Trophoblast cell (in vitro differentiated cells and primary cell): ENCODE measurements at places on chromosomes 6 and 20.
A peak's percentile ranks its signal among the peaks of the same experiment; 100 is the strongest.

DNA sequence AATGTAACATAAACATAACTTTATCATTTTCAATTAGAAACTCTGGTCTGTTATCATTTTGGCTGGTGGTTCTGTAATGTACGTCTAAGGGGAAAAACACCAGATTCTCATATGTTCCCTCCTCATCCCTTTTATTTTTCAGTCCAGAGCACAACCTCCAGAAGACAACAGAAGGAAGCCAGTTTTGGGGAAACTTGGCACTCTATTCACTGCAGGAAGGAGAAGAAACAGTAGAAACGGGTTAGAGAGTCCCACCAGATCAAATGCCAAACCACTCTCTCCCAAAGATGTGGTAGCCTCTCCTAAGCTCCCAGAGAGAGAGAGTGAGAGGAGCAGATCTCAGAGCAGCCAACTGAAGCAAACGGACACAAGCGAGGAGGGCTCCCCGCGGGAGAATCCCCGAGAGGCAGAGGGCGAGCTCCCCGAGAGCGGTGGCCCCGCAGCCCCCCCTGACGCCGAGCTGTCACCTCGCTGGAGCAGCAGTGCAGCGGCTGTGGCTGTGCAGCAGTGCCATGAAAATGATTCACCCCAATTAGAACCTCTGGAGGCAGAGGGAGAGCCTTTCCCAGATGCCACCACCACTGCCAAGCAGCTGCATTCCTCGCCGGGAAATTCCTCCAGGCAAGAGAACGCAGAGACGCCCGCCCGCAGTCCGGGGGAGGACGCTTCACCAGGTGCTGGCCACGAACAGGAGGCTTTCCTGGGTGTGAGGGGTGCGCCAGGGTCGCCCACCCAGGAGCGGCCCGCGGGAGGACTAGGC, 117.8 kb downstream of the RTN4IP1 start:
- H3K4me1 ChIP-seq: peaks cover 16% of the 10 kb centered on the region
- H3K36me3 ChIP-seq: no peaks in the 10 kb centered on the region
- no peak overlapping the region for H3K4me3 ChIP-seq
- DNase-seq: peak; percentile 34

DNA sequence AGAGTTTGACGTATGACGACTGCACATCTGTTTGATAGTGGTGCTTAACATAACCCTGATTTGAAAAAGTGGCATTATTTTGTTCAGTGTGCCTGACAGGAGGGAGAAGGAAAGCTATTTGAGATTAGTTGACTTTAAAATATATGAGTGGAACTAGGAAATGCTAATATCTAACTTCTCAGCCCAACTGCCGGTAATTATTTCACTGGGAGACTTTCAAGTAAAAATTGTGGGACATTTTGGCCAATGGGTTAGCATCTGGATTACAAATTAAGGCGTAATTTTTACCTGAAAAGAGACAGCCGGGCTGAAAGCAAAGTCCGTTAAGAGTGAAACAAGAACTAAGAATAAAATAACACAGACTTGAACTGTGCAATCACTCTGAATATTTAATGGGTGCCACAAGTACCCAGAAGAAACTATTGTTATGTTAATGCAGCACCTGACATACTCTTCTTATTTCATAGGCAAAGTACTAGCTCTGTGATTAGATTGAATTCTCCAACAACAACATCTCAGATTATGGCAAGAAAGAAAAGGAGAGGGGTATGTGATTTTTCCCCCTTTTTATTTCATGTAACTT, 2.0 kb downstream of the HEY2 start:
- H3K27me3 ChIP-seq: no peaks in the 10 kb centered on the region
- H3K36me3 ChIP-seq: peaks cover 5% of the 10 kb centered on the region
- no peak for DNase-seq
- H3K4me3 ChIP-seq: no peak overlapping the region

- H3K4me1 ChIP-seq: peaks cover 2% of the 10 kb centered on the region
- no peak overlapping the region for H3K4me3 ChIP-seq
- H3K27ac ChIP-seq: no peak overlapping the region
- DNase-seq: no peak
- no peaks in the 10 kb centered on the region for H3K27me3 ChIP-seq
- H3K36me3 ChIP-seq: peaks cover 3% of the 10 kb centered on the region
These were observed 46.2 kb downstream of the NT5E start for GRCh38 chr6:85496009-85496579.

GRCh38 chr20:36760647-36761046, 12.9 kb downstream of the DSN1 start:
- no peaks in the 10 kb centered on the region for H3K27me3 ChIP-seq
- no peak overlapping the region for H3K4me3 ChIP-seq
- H3K4me1 ChIP-seq: no peaks in the 10 kb centered on the region
- peaks cover 22% of the 10 kb centered on the region for H3K36me3 ChIP-seq

DNA sequence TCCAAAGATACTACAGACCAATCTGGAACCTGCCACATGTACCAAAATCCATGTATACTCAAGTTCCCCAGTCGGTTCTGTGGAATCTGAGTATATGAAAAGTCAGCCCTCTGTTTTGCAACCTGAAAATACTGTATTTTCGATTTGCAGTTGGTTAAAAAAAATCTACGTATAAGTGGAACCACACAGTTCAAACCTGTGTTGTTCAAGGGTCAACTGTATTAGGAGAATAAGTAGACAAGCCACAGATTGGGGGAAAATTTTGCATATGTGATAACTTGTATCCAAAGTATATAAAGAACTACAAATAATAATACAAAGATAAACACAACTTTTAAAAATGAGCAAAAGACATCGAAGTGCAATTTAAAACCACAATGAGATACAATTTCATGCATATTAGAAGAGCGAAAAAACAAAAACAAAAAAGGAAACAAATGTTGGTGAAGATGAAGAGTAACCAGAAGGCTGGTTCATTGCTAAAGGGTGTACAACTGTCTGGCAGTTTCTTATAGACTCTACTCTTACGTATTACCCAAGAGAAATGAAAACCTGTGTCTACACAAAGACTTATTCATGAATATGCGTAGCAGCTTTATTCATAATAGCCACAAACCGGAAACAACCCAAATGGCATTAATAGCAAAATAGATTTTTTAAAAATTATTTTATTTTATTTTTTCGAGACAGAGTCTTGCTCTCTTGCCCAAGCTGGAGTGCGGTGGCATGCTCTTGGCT, 180.8 kb downstream of the BCAS1 start:
- no peaks in the 10 kb centered on the region for H3K36me3 ChIP-seq
- no peaks in the 10 kb centered on the region for H3K27me3 ChIP-seq
- no peak for DNase-seq
- H3K4me3 ChIP-seq: no peak overlapping the region

GRCh38 chr20:7459083-7459482, 481.2 kb downstream of the HAO1 start:
- H3K4me3 ChIP-seq: no peak overlapping the region
- no peak for DNase-seq
- H3K27ac ChIP-seq: no peak overlapping the region
- no peaks in the 10 kb centered on the region for H3K4me1 ChIP-seq

GRCh38 chr20:1897541-1897940, 2.3 kb downstream of the SIRPA start:
- peaks cover 11% of the 10 kb centered on the region for H3K27me3 ChIP-seq
- no peak overlapping the region for H3K27ac ChIP-seq
- DNase-seq: peak; percentile 26
- H3K4me1 ChIP-seq: peaks cover 21% of the 10 kb centered on the region

- peaks cover 11% of the 10 kb centered on the region for H3K4me1 ChIP-seq
- H3K27me3 ChIP-seq: no peaks in the 10 kb centered on the region
- DNase-seq: no peak
These were observed 6.1 kb downstream of the PTGIS start for GRCh38 chr20:49561806-49562205.

- no peaks in the 10 kb centered on the region for H3K27me3 ChIP-seq
- H3K36me3 ChIP-seq: no peaks in the 10 kb centered on the region
- H3K4me3 ChIP-seq: no peak overlapping the region
- DNase-seq: peak; percentile 49
- H3K4me1 ChIP-seq: peaks cover 16% of the 10 kb centered on the region
These were observed 146.1 kb upstream of the LRFN2 start for GRCh38 chr6:40733290-40733689.

DNA sequence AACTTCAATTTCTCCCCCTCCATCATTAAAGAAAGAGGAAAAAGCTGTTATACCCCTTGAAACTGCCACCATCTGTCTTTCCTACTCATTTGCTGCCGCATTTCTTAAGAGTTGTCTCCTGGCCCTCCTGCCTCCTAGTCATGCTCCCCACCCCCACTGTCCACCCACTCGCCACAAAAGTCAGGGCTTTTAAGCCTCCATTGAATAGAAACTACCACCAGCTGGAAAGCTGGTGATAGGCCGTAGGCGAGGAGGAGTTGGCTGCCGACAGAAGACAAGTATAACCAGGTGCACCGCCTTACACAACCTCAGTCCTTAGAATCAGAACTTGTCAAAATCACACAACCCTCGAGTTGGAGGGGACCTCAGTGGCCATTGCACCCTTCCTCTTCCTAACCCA, 67.6 kb downstream of the B3GAT2 start:
- H3K4me3 ChIP-seq: no peak overlapping the region
- no peaks in the 10 kb centered on the region for H3K27me3 ChIP-seq
- H3K36me3 ChIP-seq: no peaks in the 10 kb centered on the region
- DNase-seq: no peak
- no peak overlapping the region for H3K27ac ChIP-seq

DNA sequence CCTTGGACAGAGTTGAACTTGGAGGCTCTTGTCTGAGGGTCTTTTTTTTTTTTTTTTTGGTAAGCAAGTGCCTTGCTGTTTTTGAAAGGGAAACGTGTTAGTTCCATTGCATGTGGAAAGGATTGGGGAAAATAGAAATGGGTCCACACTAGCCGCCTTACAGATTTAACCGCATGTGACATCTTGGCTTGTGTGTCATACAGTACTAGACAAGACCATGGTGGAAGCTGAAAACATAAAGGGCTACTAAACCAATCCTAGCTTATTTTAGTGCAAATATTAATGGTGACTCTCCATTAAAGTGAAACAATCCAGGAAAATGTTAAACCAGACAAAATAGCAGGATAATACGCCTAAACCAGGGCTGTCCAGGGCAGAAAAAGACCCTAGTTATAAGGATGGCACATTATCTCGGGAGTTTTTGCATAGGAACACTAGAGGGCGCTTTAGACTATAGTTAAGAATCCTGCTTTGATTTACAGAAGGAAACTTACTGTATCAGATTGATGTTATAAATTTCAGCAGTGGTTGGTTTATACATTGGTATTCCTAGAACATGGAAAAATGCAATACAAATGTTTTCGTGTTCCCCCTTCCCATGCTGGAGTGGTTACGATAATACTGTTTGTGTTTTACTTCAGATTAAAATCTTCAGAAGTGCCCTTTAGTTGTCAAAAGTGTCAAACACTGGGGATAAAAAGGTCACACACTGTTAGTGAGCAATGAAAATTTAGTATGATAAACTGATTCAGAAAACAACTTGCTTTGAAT, 59.8 kb upstream of the DEK start:
- H3K27me3 ChIP-seq: no peaks in the 10 kb centered on the region
- no peaks in the 10 kb centered on the region for H3K4me1 ChIP-seq
- no peak overlapping the region for H3K4me3 ChIP-seq
- no peaks in the 10 kb centered on the region for H3K36me3 ChIP-seq
- peak; percentile 86 for DNase-seq
- no peak overlapping the region for H3K27ac ChIP-seq

DNA sequence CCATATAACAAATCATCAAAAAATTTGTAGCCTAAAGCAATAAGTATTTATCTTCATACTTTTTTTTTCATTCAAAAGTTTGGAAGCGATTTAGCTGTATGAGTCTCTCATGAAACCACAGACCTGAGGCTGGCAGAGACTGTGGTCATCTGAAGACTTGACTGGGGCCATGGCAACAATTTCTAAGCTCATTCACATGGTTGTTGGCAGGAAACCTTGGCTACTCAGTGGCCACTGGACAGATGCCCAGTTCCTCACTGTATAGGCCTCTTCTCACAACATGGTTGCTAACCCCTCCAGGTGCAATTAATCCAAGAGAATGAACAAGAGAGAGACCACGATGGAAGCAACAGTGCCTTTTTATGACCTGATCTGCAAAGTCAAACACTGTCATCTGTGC, 235.9 kb downstream of the BTBD3 start:
- no peaks in the 10 kb centered on the region for H3K27me3 ChIP-seq
- no peak overlapping the region for H3K27ac ChIP-seq
- H3K4me3 ChIP-seq: no peak overlapping the region

- H3K4me3 ChIP-seq: no peak overlapping the region
- H3K27ac ChIP-seq: no peak overlapping the region
- no peaks in the 10 kb centered on the region for H3K27me3 ChIP-seq
- no peak for DNase-seq
- no peaks in the 10 kb centered on the region for H3K4me1 ChIP-seq
- peaks cover 4% of the 10 kb centered on the region for H3K36me3 ChIP-seq
These were observed 13.5 kb downstream of the DHX35 start for GRCh38 chr20:38975539-38976120.

GRCh38 chr6:90586546-90586835, 381 bp downstream of the MAP3K7 start:
- H3K4me1 ChIP-seq: no peaks in the 10 kb centered on the region
- no peak for DNase-seq
- no peaks in the 10 kb centered on the region for H3K27me3 ChIP-seq
- H3K4me3 ChIP-seq: peak overlapping the region; percentile 97
- H3K27ac ChIP-seq: peak overlapping the region; percentile 86

GRCh38 chr20:42988319-42988718, 201.4 kb downstream of the PTPRT start:
- no peak overlapping the region for H3K4me3 ChIP-seq
- no peak for DNase-seq
- H3K36me3 ChIP-seq: no peaks in the 10 kb centered on the region
- H3K4me1 ChIP-seq: no peaks in the 10 kb centered on the region
- H3K27me3 ChIP-seq: no peaks in the 10 kb centered on the region

GRCh38 chr6:83429857-83430610, 817 bp downstream of the ME1 start:
- H3K4me1 ChIP-seq: peaks cover 5% of the 10 kb centered on the region
- no peaks in the 10 kb centered on the region for H3K27me3 ChIP-seq
- DNase-seq: peak; percentile 17
- H3K36me3 ChIP-seq: peaks cover under 1% of the 10 kb centered on the region
- H3K4me3 ChIP-seq: peak overlapping the region; percentile 81

DNA sequence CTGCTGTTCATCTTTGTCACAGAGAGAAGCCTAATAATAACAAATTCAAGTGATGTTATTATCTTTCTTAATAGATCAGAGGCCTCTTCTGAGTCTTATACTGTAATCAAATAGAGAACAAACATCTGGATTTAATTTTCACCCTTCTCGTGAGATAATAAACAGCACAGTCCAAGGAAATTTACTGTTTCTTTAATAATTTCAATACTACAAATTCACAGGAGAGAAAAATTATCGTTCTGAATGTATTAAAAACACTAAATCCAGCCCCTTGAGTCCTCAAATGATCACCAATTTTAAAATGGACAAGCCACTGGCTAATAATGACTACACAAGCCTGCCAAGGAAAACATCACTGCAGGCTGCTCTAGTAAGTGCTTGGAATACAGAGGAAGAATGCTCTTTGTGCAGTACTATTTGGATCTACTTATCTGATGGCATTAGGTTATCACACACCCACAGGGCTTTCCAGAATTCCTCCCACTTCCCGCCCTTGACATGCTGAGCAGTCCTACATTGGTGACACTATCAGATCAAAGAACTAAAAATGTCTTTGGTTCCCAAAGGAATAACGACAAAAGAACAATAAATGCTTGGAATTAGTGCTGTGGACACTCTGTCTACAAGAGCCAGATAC, 38.1 kb downstream of the SYNE1 start:
- H3K4me1 ChIP-seq: no peaks in the 10 kb centered on the region
